ENCODE measurements at places on chromosomes 2 and 18. TPM values are rescaled to one million over a fixed set of nuclear protein-coding genes. Genes with fewer than 3 reads are reported as not detected.

Gene SNRNP200
- 90.4 TPM for total RNA-seq

DNA sequence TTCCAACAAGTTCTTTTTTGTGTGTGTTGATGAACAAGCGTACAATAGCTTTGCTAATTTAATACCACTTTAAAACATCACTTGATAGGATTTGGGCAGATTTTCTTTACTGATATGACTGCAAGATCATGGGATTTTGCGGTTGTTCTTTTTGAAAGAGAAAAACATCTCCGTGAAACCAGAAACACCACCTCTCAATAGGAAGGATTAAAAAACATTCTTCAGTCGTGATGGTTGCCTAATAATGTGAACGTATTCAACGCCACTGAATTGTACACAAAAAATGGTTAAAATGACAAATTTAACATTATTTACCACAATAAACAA, 19.3 kb downstream of the RBMS1 start:
- no peak for DNase-seq

DNA sequence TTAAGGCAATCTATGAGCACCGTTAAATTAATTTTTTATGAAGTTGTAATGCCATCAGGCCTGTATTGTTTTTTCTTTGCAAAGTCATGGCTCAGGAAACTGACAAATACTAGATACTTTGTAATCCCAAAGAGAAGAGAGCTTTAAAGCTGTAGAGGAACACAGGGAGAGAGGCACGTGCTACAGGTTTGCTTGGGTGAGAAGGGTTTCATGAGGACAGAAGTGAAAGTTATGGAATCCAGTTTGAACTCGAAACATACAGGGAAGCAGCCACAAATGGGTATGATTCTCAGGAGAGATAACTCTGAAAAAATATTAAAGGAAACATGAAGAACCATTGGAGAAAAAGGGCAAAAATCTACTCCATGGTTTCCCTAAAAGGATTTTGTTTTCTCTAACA, 49.8 kb downstream of the CYB5A start:
- DNase-seq: no peak
- H3K27ac ChIP-seq: no peak overlapping the region
- no peak overlapping the region for H3K4me3 ChIP-seq
- no peaks in the 10 kb centered on the region for H3K36me3 ChIP-seq
- H3K27me3 ChIP-seq: no peaks in the 10 kb centered on the region
- H3K4me1 ChIP-seq: no peaks in the 10 kb centered on the region

- H3K4me1 ChIP-seq: no peaks in the 10 kb centered on the region
- no peak overlapping the region for H3K4me3 ChIP-seq
- H3K27me3 ChIP-seq: no peaks in the 10 kb centered on the region
These were observed 279.2 kb downstream of the ALPK2 start for GRCh38 chr18:58349650-58350049.

All from colonic mucosa (tissue), 4 donors.